Progenitor cell of endocrine pancreas (in vitro differentiated cells): ENCODE measurements at places on chromosomes 3 and 15.

DNA sequence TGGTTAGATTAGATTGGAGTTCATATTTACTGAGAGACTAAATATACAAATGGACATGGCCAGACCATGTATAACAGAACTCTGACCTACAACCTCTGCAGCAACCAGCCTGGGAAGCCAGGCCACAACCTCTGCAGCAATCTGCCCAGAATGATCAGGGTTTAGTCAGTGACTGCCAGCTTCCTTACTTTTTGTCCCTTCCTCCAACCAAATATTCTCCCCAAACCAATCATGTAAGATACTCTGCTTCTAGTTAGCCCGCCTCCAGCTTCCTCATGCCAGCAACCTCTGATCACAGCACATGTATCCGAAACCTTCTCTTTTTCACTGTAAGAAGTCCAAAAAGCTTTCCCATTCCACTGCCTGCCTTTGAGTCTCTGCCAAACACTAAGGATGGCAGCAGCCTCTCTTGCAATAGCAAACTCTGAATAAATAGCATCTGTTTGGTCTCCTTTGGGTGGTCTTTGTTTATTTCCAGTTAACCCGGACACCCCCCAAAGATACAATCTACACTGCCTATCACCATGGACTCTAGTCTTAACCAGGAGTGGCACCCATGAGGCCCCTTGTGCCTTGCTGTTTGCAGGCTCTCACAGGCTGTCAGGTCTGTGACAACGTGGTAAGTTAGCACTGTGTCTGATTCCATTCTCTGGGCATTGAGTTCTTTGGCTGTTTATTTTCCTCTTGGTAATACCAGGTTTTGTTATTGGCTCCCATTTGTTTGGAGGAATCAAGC, 102.2 kb downstream of the ERC2 start:
- no peak for DNase-seq

DNA sequence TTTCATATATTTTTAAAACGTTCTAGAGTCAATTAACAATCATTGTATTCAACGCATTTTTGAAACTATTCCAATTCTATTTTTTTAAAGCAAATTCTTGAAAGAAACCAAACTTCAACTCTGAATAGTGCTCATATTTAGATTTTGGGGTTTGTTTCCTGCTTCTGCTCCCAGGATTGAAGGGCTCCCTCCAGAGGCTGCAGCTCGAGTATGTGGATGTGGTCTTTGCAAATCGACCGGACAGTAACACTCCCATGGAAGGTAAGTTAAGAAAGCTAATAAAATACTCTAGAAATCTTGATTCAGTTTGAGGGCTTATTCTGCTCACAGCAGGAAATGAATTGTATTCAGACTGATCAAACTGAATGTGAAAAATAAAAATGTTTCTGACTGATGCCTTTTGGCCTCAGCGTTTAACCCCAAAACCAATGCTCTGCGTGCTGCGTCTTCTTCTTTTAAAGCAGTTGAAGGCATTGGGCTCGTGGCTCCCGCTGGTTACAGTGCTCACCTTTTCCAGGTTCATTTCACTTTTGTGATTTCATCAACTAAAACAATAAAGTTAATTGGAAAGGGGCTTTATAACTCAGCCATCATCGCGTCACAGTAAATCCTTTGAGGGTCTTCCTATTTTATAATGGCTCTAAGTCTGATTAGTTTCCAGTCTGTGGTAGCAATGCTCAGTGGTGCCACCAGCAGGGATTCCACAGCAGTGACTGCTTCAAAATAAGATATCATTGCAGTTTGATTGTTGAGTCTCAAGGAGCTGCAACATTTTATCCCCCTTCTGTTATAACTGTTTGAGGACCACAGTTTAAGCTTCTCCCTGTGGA, 80.1 kb downstream of the SSR3 start:
- DNase-seq, result no peak

- DNase-seq, result no peak
These were observed 94.0 kb upstream of the MEX3B start for GRCh38 chr15:82139823-82140268.

DNA sequence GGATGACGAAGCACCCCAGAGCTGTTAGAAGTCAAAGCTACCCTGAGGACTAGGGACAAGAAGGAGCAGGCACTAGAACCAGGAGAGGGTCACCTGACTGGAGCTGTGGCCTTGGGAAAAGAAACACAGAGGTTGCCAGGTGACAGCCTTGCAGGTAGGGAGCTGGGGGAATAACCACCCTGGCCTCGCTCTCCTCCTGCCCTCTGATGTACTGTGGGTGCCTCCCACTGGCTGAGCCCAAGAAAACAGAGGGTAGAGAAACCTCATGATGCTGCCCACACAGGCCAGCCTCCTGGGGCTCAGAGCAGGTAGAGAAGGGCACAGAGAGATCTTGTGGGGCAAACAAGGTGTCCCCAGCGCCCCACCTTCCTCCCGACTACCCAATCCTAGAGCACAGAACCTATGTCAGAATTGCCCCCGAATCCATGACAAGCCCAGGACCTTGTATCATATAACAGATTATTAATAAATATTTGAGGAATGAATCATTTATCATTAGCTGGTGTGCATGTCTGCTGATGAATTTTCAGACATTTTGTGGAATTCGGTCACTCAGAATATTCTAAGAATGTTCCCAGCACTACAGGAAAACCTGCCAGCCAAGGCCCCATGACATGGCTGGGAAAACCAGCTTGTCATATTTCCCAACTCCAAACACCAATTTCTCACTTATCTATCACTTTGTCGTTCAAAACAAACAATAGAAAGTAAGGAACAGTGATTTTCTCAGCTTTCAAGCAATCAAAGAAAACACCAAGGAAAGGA, 59.8 kb upstream of the MEX3B start:
- no peak for DNase-seq

DNA sequence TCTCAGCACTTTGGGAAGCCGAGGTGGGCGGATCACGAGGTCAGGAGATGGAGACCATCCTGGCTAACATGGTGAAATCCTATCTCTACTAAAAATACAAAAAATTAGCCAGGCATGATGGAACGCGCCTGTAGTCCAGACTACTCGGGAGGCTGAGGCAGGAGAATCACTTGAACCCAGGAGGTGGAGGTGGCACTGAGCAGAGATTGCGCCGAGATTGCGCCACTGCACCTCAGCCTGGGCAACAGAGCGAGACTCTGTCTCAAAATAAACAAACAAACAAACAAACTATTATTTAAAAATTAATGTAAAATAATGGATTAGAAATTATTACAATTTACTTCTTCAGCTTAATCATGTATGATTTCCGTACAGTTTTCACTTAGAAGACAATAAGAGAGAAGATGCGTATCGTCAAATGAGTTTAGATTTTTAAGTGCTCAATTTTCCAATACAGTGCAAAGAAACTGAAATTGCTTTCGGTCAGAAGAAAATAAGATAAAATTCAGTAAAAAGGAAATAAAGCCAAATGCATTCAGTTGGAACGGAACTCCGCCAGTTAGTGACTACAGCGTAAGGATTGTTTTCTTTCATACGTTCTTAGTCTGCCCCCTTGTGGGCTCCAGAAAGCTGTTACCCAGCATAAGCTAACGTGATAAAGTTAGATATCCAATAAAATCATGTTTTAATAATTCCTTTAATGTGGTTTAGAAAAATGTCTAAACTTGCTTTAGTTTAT, 24.8 kb downstream of the AADAC start:
- no peak for DNase-seq

- no peak for DNase-seq
These were observed 193.3 kb upstream of the ZNF717 start for GRCh38 chr3:75978686-75979085.

DNA sequence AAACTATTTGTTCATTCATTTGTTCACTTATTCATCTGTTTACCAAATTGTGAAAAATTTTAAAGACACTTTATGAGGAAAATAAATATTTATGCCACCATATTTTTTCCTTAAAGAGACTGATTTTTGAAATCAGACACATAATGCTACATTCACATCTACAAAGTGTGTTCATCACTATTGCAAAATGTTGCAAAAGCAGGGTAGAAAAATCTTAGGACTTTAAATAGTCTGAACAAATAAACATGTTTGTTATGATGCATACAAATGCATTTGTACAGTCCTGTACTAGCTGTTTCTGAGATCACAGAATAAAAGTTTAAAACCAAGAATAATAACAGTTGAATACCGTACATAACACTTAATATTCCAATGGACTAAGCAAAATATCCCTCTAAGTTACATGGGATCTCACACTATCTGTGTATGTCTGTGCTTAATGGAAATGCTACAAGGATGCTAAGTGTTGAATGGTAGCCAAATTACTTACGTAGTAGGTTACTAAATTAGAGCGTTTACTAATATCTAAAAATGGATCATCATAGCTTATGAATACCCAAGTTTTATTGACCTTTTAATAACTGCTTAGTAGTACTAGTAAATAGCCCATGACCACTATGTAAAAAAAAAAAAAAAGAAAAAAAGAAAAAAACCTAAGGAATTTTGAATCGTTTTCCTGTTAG, 25.1 kb downstream of the ATP11B start:
- no peak for DNase-seq

- peak; percentile 39 for DNase-seq
These were observed 225 bp downstream of the RHOA start for GRCh38 chr3:49411535-49411967.

GRCh38 chr15:90040618-90041017, 39.5 kb downstream of the ZNF710 start:
- DNase-seq, result no peak

DNA sequence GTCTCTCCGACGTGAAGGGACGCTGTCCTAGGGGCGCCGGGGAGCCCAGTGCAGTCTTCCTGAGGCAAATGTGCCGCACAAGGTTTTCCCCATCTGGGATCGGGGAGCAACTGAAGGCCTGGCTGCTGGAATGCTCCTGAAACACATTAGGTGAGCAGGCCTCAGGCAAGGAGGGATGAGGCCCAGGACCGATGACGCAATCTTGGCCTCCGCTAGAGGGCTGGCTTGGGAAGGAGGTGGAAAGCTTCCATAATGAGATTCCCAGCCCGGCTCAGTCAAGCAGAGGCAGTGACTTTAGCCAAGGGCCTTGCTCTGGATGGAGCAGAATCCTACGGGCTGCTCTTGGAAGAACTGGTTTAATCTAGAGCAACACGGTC, 50.8 kb downstream of the CPN2 start:
- DNase-seq, result no peak

DNA sequence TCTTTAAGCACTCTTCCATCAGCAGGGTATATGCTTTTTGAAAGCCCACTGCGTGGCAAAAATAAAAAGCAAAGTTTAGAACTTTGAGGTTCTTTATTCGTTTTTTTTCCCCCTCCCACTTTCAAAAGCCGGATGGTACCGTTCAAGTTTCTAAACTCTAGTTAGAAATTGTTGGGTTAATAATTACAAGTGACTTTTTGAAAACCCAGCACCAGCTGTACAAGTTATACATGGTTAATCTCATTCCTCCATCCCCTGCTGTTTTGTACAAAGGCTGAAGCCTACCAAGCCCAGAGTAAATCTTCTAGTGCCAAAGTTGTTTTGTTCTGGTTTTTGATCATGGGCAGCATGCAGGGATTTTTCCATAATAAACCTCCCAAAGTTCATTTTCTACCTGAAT, 48.6 kb downstream of the WDR72 start:
- no peak for DNase-seq

DNA sequence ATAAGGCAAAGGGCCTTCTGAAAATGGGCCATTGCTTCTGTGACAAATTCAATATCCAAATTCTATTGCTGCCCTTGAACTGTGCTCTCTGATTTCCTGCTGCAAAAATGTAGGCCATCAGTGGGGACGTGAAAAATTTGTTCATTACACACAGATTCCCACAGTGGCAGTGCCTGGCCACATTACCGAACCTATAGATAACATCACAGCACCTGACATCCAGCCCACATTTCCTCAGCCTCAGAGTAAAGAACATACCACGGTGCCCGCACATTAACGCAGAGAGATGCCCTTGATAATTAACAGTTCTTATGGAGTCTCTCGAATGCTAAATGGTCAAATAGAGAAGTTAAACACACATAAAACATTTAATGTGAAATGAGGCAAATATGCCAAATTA, 931.6 kb upstream of the CFAP20DC start:
- no peak for DNase-seq

DNA sequence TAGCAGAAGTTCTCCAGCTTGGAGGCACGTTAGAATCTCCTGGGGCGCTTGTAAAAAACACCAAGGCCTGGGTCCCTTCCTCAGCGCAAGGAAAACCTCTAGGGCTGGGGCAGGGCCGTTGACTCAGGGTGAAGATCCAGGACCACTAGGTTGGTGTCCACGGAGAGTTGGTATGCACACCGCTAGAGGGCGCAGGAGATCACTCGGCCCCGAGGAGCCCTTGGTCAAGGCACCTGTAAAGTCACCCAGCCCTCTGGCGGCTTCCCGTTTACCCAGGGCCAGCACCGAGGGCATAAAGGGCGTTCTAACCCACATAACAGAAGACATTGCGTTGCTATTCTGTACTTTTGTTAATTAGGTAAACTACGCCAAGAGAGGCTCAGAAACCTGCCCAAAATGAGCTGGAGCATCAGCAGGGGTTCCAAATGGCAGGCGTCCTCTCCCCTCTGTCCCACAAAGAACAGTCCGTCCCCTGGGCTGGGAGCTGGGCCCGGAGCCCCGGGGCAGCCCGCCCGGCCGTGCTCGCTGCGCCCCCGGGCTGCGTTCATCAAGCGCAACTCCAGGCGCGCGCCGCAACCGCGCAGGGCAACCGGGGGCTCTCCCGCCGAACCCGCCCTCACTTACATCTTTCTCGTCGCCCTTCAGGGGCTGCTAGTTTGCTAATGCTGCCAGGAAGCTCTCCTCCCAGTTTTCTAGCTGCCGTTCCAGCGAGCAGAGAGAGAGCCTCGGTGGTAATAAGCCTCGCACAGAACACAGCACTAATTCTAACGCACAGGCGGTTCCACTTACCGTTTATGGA, 332.1 kb downstream of the ARRDC4 start:
- DNase-seq, result peak; percentile 78

DNA sequence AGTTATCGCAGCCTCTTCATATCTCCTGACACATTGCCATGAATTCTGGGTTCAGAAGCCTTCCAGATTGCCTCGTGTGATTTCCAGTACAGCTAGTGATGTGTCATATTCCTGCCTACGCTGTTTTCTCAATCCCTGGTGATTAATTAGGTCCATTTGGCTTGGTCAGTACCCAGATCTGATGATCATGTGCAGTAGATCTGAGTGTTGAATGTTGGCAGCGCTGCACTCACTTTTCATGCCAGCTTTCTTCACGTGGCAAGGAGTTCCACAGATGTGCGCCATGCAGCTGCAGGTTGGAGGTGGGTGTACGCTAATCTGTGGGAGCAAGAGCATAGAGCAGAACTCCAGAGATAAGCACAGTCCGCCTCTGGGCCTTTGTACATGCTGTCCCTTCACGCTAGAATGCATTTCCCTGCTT, 86.9 kb upstream of the COL6A5 start:
- DNase-seq, result no peak
